Breast epithelium (tissue), 4 donors: ENCODE measurements at places on chromosomes 7 and 10. TPM values are rescaled to one million over a fixed set of nuclear protein-coding genes. Genes with fewer than 3 reads are reported as not detected.

The CACNA2D1 gene
- 16.0 TPM for total RNA-seq

The SUN3 gene
- not detected for total RNA-seq

DNA sequence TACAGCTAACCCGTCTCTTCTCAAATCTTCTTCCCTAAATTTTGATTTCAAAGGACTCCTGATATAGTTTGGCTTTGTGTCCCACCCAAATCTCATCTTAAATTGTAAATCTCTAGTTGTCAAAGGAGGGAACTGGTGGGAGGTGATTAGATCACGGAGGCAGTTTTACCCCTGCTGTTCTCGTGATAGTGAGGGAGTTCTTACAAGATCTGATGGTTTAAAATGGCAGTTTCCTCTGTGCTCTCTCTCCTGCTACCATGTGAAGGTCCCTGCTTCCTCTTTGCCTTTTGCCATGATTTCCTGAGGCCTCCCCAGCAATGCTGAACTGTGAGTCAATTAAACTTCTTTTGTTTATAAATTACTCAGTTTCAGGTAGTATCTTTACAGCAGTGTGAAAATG is 269.3 kb downstream of the POLR1F start:
- no peak for DNase-seq

The TMEM213 gene
- total RNA-seq, result not detected

DNA sequence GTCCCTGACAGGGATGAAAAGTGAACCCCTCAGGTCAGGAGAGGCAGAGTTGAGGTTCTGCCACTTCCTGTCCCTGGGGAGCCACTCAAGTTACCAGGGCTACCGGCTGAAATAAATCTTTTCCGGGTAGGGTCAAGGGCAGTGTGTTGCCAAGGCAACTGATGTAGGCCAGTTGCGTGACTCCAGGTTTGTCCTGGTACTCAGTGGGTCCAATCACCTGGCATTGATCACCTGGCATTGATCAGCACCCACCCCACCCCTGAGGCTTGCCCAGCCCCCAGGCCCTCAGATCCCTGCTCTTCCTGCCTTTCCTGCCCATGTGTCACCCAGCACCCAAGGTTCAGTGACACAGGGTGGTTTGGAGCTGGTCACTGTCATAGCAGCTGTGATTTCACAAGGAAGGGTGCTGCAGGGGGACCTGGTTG is 5.9 kb downstream of the SAP25 start:
- no peak for DNase-seq
